Activated CD4-positive, alpha-beta T cell treated with anti-CD3 and anti-CD28 coated beads for 4 hours (primary cell): ENCODE measurements at places on chromosomes 1 and 21.

- no peak for DNase-seq
Measured at GRCh38 chr1:199585392-199585791, 442.1 kb upstream of the NR5A2 start.

GRCh38 chr1:184861755-184862336 is 107.2 kb upstream of the EDEM3 start:
- no peak for DNase-seq

GRCh38 chr21:33401630-33401992 is 1.6 kb upstream of the IFNGR2 start:
- DNase-seq: no peak

DNA sequence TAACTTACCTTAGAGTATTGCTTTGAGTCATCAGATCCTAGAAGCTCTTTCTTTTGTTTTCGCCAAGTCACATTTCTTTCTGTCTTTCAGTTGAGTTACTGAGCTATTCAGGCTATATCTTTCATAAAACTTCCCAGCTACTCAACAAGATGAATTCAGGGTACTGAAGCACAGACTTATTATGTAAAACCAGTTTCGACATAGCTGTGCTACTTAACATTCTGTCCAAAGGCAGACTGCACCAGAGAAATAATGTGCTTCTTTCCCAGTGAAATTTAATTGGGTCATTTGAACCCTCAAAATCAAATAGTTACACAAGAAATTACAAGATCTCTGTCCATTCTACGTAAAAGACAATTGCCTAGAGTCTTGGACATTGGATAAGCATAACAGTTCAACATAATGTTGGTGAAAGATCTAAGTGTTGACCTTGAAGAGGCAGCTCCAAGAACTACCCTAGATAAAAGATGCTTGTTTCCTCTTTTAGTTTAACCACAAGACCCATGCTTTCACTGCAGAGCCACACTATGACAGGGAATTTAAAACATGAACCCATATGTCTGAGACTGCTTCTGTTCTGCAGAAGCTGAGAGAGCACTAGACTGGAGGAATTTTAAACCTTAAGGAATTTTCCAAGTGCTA is 163.2 kb downstream of the LRRC40 start:
- DNase-seq: no peak

DNA sequence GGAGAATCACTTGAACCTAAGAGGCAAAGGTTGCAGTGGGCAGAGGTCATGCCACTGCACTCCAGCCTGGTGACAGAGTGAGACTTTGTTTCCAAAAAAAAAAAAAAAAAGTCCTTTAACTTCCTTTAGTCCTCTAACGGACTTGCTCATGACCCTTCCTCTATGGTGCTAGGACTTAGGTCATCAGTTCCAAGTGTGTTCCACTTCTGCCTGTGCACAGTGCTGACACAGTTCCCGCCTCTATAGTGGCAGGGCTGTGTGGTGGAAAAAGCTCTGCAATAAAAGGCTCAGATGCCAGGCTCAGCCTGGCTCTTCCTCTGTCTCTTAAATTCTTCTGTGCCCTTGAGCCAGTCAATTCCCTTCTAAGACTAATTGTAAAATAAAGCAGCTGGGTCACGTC is 22.0 kb downstream of the CC2D1B start:
- no peak for DNase-seq

DNA sequence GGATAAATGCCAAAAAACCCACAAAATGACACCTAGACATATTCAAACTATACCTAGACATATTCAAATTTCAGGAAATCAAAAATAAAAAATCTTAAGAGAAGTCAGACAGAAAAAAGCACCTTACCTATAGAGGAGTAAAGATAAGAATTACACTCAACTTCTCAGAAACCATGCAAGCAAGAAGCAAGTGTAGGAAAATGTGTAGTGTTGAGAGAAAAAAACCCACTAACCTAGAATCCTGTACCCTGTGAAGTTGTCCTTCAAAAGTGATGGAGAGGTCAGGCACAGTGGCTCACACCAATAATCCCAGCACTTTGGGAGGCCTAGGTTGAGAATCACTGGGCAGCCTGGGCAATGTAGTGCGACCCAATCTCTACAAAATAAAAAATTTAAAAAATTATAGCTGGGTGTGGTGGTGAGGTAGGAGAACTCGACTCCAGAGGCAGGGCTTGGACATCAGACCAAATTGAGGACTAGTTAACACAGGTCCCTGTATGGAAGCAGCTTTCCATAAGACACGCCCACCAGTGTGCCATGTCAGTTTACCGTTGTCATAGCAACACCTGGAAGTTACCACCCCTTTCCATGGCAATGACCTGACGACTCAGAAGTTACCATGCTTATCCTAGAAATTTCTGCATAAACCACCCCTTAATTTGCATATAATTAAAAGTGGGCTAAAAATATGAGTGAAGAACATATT is 20.7 kb downstream of the PDIK1L start:
- no peak for DNase-seq
